ENCODE measurements at places on chromosomes 3 and 15. TPM values are rescaled to one million over a fixed set of nuclear protein-coding genes. Genes with fewer than 3 reads are reported as not detected.
A peak's percentile ranks its signal among the peaks of the same experiment; 100 is the strongest.

GRCh38 chr3:143119974-143120715 lies 574 bp downstream of the CHST2 start:
- H3K4me3 ChIP-seq = peak overlapping the region; percentile 54
- H3K36me3 ChIP-seq = peaks cover 3% of the 10 kb centered on the region
- H3K27me3 ChIP-seq = peaks cover 17% of the 10 kb centered on the region
- peak; percentile 64 for DNase-seq

The EIF2A gene
- total RNA-seq = 95.2 TPM

DNA sequence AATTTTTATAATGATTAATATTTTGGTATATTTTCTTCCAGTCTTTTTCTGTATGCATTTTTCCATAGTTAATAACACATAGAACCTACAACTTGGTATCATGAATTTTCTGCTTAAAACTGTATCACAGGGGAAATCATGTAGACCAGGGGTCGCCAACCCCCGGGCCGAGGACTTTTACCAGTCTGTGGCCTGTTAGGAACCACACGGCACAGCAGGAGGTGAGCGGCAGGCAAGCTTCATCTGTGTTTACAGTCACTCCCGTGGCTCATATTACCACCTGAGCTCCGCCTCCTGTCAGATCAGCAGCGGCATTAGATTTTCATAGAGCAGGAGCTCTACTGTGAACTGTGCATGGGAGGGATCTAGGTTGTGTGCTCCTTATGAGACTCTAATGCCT lies 54.7 kb downstream of the RPL22L1 start:
- no peaks in the 10 kb centered on the region for H3K27me3 ChIP-seq
- no peaks in the 10 kb centered on the region for H3K36me3 ChIP-seq

The CFAP20DC gene
- total RNA-seq = 4.8 TPM

DNA sequence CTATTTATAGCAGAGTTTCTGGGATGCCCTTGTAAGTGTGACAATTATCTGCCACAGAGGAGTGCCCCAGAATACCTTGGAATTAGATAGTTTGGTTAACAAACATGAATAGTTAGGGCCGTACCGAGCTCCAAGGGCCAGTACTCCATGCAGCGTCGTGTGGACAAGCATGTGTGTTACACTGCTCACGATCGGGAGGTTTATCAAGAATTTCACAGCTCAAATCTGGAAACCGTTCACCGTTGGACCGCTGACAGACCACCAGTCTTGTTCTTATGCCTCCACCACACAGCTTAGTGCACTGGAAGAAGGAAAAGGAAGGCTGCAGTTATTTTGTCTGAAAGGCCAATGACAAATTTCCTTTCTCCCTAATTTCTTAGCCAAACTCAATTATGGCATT lies 93.7 kb downstream of the ADAMTS9 start:
- no peak for DNase-seq
- no peak overlapping the region for H3K27ac ChIP-seq
- peaks cover 14% of the 10 kb centered on the region for H3K4me1 ChIP-seq
- no peaks in the 10 kb centered on the region for H3K27me3 ChIP-seq
- no peaks in the 10 kb centered on the region for H3K36me3 ChIP-seq

DNA sequence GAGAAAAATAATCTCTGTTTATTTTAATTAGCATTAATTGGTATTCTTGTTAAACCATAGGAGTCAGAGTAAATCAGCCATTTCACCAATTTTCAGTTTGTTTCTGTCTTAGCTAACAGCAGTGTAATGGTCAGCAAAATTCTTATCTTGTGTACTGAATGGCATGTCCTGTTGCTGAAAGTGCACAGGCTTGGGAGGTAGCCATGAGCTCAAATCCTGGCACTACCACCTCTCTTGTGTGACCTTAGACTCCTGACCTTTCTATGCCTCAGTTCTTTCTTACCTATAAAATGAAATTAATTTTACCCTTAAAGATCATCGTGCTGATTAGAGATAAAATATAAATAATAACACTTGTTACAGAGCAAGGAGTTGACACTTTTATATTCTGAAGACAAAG lies 35.8 kb downstream of the MLH1 start:
- H3K27ac ChIP-seq = no peak overlapping the region
- peaks cover 85% of the 10 kb centered on the region for H3K36me3 ChIP-seq
- no peaks in the 10 kb centered on the region for H3K27me3 ChIP-seq
- no peak for DNase-seq
- H3K4me1 ChIP-seq = no peaks in the 10 kb centered on the region
- no peak overlapping the region for H3K4me3 ChIP-seq

The VPS18 gene
- 40.8 TPM for total RNA-seq
